Cardiac muscle cell (in vitro differentiated cells and primary cell): ENCODE measurements at places on chromosomes 4 and X. TPM values are rescaled to one million over a fixed set of nuclear protein-coding genes. Genes with fewer than 3 reads are reported as not detected.

Gene UGT2B15
- not detected in 2 replicates for total RNA-seq

Gene ADRA2C
- 8.5 and 11.4 TPM in 2 replicates for total RNA-seq

Gene SSX1
- not detected in 2 replicates for total RNA-seq

Gene NEIL3
- 1.9 and 7.4 TPM in 2 replicates for total RNA-seq

Gene OSTC
- 149 and 222 TPM in 2 replicates for total RNA-seq

Gene CYBB
- 0.42 and 0.60 TPM in 2 replicates for total RNA-seq

Gene CACNA1F
- total RNA-seq = 0.45 and 1.0 TPM in 2 replicates

Gene FAM184B
- not detected in 2 replicates for total RNA-seq

Gene GLRA2
- 0.15 and 1.3 TPM in 2 replicates for total RNA-seq

Gene FABP2
- total RNA-seq = 5.5 and 6.0 TPM in 2 replicates

Gene CABS1
- not detected in 2 replicates for total RNA-seq

Gene PCSK1N
- 7.1 and 8.5 TPM in 2 replicates for total RNA-seq

Gene RTL9
- 0.74 and 1.4 TPM in 2 replicates for total RNA-seq

Gene EXOC1L
- total RNA-seq = not detected in 2 replicates

Gene CFAP99
- not detected in 2 replicates for total RNA-seq

Gene SH3D19
- 17.0 and 18.3 TPM in 2 replicates for total RNA-seq

DNA sequence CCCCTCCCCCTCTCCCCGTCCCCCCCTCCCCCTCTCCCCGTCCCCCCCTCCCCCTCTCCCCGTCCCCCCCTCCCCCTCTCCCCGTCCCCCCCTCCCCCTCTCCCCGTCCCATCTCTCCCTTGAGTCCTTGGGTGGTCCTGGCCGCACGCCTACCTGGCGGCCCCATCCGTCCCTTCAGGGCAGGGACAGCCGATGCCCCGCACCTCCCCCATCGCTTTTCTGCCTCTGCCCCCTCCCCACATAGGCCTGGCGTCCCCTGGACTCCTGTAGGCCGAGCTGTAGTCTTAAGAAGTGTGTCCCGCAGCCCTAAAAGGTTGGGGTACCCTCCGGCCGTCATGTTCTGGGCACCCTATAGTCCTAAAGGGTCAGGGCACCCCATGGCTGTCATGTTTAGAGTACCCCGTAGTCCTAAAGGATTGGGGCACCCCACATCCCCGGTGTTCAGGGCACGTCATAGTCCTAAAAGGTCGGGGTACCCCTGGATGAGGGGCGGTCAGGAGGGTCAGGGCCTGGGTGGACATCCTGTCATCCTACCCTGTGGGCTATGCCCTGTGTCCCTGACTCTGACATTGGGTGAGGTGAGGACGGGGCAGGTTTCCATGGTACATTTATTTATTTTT is 10.8 kb upstream of the GTPBP6 start:
- no peak overlapping the region for H3K27ac ChIP-seq
- H3K27me3 ChIP-seq = no peaks in the 10 kb centered on the region
- no peak overlapping the region for H3K4me3 ChIP-seq
- H3K4me1 ChIP-seq = no peaks in the 10 kb centered on the region
- DNase-seq = no peak

DNA sequence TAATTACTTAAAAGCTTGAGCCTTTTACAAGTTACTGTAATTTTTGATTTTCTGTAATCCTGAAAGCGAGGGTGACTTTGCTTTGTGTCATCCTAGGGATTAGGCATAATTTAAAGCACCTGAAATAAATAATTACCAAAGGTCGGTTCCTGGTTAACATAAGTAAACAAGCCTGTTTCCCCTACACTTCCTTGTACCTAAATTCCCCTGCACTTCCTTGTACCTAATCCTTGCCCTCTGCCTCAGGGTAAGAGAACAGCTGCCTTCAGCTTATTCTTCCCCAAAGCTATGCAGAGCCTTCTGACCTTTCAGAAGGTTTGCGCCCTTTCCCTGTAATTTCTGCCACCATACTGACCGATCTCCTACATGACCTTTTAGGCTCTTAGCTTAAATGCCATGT is 166.1 kb upstream of the PDE5A start:
- DNase-seq = no peak
- H3K27me3 ChIP-seq = no peaks in the 10 kb centered on the region
- no peak overlapping the region for H3K4me3 ChIP-seq
- H3K36me3 ChIP-seq = no peaks in the 10 kb centered on the region
- no peaks in the 10 kb centered on the region for H3K4me1 ChIP-seq
- H3K27ac ChIP-seq = no peak overlapping the region

GRCh38 chrX:56800801-56801200 is 71.8 kb downstream of the NBDY start:
- H3K4me3 ChIP-seq = no peak overlapping the region
- no peaks in the 10 kb centered on the region for H3K4me1 ChIP-seq
- peak; percentile 14 for DNase-seq
- no peaks in the 10 kb centered on the region for H3K36me3 ChIP-seq
- no peaks in the 10 kb centered on the region for H3K27me3 ChIP-seq
- H3K27ac ChIP-seq = no peak overlapping the region

- peak overlapping the region; percentile 18 for H3K27ac ChIP-seq
- H3K4me1 ChIP-seq = no peaks in the 10 kb centered on the region
- H3K27me3 ChIP-seq = no peaks in the 10 kb centered on the region
- peak overlapping the region; percentile 13 for H3K4me3 ChIP-seq
Observed at GRCh38 chrX:71052721-71053120, 15.4 kb downstream of the SNX12 start.

GRCh38 chr4:11497972-11498371 is 69.3 kb upstream of the HS3ST1 start:
- DNase-seq = no peak
- no peaks in the 10 kb centered on the region for H3K36me3 ChIP-seq
- H3K4me3 ChIP-seq = no peak overlapping the region

- no peaks in the 10 kb centered on the region for H3K36me3 ChIP-seq
- H3K27me3 ChIP-seq = no peaks in the 10 kb centered on the region
- no peak overlapping the region for H3K4me3 ChIP-seq
- H3K27ac ChIP-seq = no peak overlapping the region
- no peak for DNase-seq
Observed at GRCh38 chr4:79300280-79300679, 25.6 kb downstream of the NAA11 start.

GRCh38 chr4:174281182-174281737 is 2.2 kb downstream of the FBXO8 start:
- no peaks in the 10 kb centered on the region for H3K27me3 ChIP-seq
- peaks cover 13% of the 10 kb centered on the region for H3K4me1 ChIP-seq
- no peak overlapping the region for H3K4me3 ChIP-seq
- no peaks in the 10 kb centered on the region for H3K36me3 ChIP-seq
- DNase-seq = no peak
- H3K27ac ChIP-seq = no peak overlapping the region

GRCh38 chrX:102846544-102847236 is 90.4 kb upstream of the RAB40AL start:
- no peak for DNase-seq
- H3K27me3 ChIP-seq = no peaks in the 10 kb centered on the region
- no peak overlapping the region for H3K27ac ChIP-seq
- no peaks in the 10 kb centered on the region for H3K36me3 ChIP-seq
- H3K4me1 ChIP-seq = no peaks in the 10 kb centered on the region

GRCh38 chr4:81891005-81891996 is 419.6 kb upstream of the RASGEF1B start:
- no peaks in the 10 kb centered on the region for H3K27me3 ChIP-seq
- H3K27ac ChIP-seq = no peak overlapping the region
- no peaks in the 10 kb centered on the region for H3K36me3 ChIP-seq
- no peak overlapping the region for H3K4me3 ChIP-seq
- DNase-seq = no peak

DNA sequence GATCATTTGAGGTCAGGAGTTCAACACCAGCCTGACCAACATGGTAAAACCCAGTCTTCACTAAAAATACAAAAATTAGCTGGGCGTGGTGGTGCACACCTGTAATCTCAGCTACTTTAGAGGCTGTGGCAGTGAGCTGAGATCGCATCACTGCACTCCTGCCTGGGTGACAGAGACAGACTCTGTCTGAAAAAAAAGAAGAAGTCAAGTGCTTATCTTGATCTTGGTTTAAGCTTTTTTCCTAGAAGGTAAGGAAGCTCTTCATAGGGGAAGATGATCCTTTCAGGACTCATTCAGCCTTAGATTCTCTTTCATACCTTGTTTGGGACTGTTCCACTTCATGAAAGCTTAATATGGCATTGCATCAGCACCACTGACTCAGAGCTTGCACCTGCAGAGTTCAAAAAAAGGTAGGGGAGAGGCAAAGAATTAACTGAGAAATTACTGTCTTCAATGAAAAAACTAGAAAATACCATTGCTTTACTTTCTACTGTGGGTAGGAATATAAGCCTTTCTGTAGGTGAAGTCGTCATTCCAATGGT is 70.8 kb upstream of the EPGN start:
- H3K27ac ChIP-seq = no peak overlapping the region
- H3K4me3 ChIP-seq = no peak overlapping the region
- H3K36me3 ChIP-seq = no peaks in the 10 kb centered on the region
- no peak for DNase-seq

- no peaks in the 10 kb centered on the region for H3K36me3 ChIP-seq
- no peaks in the 10 kb centered on the region for H3K27me3 ChIP-seq
- H3K27ac ChIP-seq = no peak overlapping the region
- DNase-seq = no peak
- no peaks in the 10 kb centered on the region for H3K4me1 ChIP-seq
Observed at GRCh38 chrX:11672213-11672612, 6.5 kb upstream of the ARHGAP6 start.

DNA sequence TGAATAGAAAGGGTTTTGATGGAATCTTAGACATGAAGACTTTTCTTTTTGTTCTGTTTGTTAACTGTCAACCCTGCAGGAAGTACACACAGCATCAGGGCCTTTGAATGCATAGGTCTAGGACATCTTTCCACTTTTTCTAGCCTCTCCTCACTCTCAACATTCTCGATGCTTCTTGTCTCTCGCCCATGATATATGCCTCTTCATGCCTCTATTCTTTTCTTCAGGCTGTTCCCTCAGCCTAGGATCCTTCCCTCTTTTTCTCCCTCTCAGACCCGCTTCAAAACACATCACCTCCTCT is 9.6 kb downstream of the PDGFC start:
- no peaks in the 10 kb centered on the region for H3K27me3 ChIP-seq
- no peaks in the 10 kb centered on the region for H3K4me1 ChIP-seq
- no peak overlapping the region for H3K4me3 ChIP-seq
- no peak overlapping the region for H3K27ac ChIP-seq

DNA sequence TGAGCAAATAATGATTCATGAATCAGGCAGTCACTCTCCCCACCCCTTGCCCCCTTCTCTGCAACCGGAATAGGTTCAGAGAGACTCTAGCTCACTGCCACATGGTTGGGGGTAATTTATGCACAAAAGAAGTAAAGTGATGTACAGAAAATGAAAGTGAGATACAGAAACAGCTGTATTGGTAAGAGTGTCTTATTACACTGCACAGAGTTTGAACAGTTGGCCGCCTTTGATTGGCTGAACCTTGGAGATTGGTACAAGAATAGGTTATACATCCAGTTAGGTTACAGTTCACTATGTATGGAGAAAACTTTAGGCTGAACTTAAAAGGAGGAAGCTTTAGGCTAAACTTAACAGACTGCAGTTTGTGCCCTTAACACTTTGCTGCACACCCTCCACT is 34.6 kb upstream of the DIAPH2 start:
- no peaks in the 10 kb centered on the region for H3K4me1 ChIP-seq
- H3K27me3 ChIP-seq = no peaks in the 10 kb centered on the region
- H3K4me3 ChIP-seq = no peak overlapping the region
- DNase-seq = no peak

DNA sequence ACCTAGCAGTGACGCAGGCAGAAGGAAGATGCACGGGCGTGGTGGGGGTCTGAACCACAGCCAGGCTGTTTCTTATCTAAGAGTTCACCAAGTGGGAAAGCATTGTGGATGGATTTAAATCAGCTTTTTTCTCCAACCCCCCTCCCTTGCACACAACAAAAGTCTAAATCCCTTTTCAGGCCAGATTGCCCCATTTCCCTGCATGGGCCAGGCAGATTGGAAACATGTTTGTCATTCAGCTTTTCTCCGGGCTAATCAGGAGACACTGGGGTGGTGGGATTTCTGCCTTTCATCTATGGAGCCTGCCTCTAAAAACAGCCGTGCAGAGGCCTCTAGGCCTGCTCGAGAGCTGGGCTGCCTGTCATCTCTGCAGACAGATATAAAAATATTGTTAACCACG is 166.3 kb upstream of the LEF1 start:
- H3K4me1 ChIP-seq = peaks cover 78% of the 10 kb centered on the region
- H3K4me3 ChIP-seq = no peak overlapping the region
- peak overlapping the region; percentile 90 for H3K27ac ChIP-seq
- no peaks in the 10 kb centered on the region for H3K27me3 ChIP-seq

GRCh38 chr4:87118826-87119225 is 101.6 kb downstream of the KLHL8 start:
- H3K36me3 ChIP-seq = peaks cover 10% of the 10 kb centered on the region
- no peaks in the 10 kb centered on the region for H3K27me3 ChIP-seq

DNA sequence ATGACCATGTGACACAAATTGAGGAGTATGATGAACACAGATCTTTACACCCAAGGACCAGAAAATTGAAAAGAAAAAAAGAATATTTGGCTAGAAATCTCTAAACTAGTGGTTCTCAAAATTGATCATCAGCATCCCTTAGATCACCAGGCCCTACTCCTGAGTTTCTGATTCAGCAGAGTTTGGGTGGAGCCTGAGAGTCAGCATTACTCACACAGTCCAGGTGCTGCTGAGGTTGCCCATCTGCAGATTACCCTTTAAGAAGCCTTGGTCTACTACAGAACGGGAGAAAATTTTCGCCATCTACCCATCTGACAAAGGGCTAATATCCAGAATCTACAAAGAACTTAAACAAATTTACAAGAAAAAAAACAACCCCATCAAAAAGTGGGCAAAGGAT is 182.8 kb downstream of the MOSPD2 start:
- H3K4me3 ChIP-seq = no peak overlapping the region
- H3K36me3 ChIP-seq = no peaks in the 10 kb centered on the region
- H3K27ac ChIP-seq = no peak overlapping the region
- no peaks in the 10 kb centered on the region for H3K4me1 ChIP-seq

- H3K4me3 ChIP-seq = no peak overlapping the region
- no peaks in the 10 kb centered on the region for H3K36me3 ChIP-seq
- H3K4me1 ChIP-seq = no peaks in the 10 kb centered on the region
- no peaks in the 10 kb centered on the region for H3K27me3 ChIP-seq
Observed at GRCh38 chr4:137768881-137769280, 236.6 kb upstream of the PCDH18 start.

- peak overlapping the region; percentile 73 for H3K4me3 ChIP-seq
- no peak overlapping the region for H3K27ac ChIP-seq
- no peak for DNase-seq
- peaks cover 14% of the 10 kb centered on the region for H3K36me3 ChIP-seq
- no peaks in the 10 kb centered on the region for H3K4me1 ChIP-seq
Observed at GRCh38 chrX:150984169-150984824, 1.2 kb downstream of the HMGB3 start.

GRCh38 chr4:17956245-17956644 is 65.3 kb downstream of the LCORL start:
- H3K27ac ChIP-seq = no peak overlapping the region
- H3K27me3 ChIP-seq = no peaks in the 10 kb centered on the region
- H3K4me1 ChIP-seq = no peaks in the 10 kb centered on the region
- no peak for DNase-seq
- H3K36me3 ChIP-seq = peaks cover 11% of the 10 kb centered on the region

DNA sequence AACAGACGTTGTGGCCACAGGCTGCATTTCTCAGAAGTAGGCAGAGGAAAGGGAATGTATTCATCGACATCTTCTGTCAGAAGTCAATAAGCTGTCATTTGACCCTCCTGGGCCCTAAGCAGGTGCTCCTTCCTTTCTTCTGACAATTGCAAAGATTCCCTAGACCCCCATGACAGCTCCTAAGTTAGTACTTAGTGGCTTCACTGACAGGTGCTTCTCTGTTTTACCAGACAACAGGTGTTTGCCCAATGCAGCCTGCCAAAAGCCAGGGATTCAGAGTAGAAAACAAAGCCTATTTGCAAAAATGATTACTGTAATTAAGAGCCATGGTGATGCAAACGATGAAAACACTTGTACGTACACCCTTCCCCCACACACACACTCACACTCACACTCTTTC is 7.5 kb upstream of the FGF5 start:
- H3K36me3 ChIP-seq = no peaks in the 10 kb centered on the region
- DNase-seq = no peak
- no peak overlapping the region for H3K27ac ChIP-seq
- H3K4me3 ChIP-seq = no peak overlapping the region
